Upper lobe of left lung (tissue), 6 donors: ENCODE measurements at places on chromosomes 11 and 22. TPM values are rescaled to one million over a fixed set of nuclear protein-coding genes. Genes with fewer than 3 reads are reported as not detected.

The GGTLC2 gene
- total RNA-seq = 3.3 TPM

The RBFOX2 gene
- total RNA-seq = 47.8 TPM

The OTOG gene
- total RNA-seq = not detected

The TCN1 gene
- not detected for total RNA-seq

The INPP5J gene
- 6.6 TPM for total RNA-seq

The TTC38 gene
- 38.7 TPM for total RNA-seq

- DNase-seq = no peak
- no peak overlapping the region for H3K4me3 ChIP-seq
- no peaks in the 10 kb centered on the region for H3K27me3 ChIP-seq
- H3K36me3 ChIP-seq = no peaks in the 10 kb centered on the region
Measured at GRCh38 chr11:11871991-11872401, 30.2 kb downstream of the USP47 start.

DNA sequence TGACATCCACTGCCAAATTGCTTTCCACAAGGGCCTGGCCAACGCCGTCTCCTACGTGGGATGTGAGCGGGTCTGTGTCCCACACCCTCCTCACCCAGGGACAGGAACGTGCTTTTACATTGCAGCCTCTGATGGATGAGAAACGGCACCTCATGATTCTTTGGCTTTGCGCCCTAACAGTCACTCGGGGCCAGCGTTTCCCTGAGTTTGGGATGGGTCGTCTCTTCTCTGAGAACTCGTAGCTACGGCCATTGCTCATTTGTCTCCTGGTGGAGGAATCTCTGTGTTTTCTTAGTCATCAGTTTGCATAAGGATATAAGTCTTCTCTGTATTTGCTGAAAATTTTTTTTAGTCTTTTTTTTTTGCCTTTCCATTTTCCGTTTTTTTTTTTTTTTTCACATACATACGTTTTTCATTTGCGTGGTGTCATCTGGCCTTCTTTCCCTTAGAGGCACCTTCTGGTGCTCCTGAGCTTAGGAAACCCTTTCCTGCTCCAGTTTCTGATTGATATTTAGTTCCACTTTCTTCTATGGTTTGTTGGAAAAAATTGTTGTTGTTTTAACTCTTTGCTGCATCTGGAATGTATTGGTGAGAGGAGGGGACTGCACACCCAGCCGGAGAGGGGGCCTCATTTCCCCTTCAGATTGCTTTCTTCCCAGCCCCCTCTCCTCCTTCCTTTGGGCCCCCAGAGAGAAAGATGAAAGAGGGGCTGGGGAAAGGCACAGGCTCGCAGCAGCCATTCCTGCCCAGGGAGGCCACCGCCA, 12.0 kb downstream of the TNNT3 start:
- H3K27me3 ChIP-seq = no peaks in the 10 kb centered on the region
- H3K4me3 ChIP-seq = no peak overlapping the region
- no peaks in the 10 kb centered on the region for H3K4me1 ChIP-seq
- H3K27ac ChIP-seq = no peak overlapping the region
- DNase-seq = no peak

DNA sequence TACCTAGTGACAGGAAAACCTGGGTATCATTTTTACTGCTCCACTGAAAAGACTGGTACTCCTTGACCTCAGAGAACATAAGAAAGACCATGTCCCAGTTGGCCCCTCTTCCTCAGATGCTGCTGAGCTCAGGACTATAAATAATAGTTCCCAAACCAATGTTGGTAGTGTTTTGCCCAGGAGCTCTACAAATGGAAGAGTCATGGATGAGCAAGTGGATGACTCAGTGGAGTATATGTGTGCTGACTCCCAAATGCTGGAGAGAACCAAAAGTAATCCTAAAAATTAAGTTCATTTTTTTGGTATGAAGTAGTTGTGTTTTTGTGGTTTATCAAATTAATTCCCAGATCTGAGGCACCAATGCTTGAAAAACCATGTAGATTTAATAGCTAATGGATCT, 482.0 kb downstream of the KCNA4 start:
- H3K36me3 ChIP-seq = no peaks in the 10 kb centered on the region
- DNase-seq = no peak
- H3K4me1 ChIP-seq = no peaks in the 10 kb centered on the region
- H3K27me3 ChIP-seq = no peaks in the 10 kb centered on the region

DNA sequence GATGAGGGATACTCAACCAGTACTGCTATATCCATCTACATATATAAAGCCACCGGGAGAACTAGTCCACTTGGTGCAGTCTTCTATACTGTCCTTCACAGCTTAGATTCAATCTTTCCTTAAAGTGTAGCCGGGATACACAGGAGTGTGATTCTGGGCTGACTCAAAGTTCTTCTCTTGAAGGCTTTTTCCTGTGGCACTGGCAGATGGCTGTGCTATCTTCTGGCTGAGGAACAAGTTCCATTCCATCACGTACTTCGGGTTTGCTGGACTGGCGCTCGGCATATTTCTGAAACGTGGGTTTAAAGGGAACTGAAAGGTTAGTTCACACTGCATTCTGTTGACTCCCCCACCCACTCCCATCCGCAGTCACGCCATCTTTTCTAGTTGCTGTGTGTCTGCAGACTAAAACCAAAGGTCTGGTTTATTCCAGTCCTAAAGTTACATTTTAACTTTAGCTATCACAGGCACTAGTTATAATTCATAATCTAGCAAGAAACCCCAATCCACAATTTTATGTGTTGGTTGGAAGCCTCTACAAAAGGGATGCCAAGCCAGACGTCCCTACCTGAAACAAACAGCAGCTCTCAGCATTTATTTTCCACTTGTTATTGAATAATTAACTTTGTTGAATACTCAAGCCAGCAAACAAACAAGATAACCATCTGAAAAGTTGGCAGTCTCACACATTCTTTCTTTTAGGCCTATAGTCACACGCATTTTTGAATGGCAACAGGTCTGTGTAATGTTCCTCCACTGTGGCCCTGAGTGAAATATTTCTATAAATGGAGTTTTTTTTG, 7.5 kb upstream of the C11orf65 start:
- H3K4me1 ChIP-seq = no peaks in the 10 kb centered on the region
- H3K27me3 ChIP-seq = no peaks in the 10 kb centered on the region
- no peak for DNase-seq
- no peak overlapping the region for H3K27ac ChIP-seq
- no peak overlapping the region for H3K4me3 ChIP-seq
- peaks cover 18% of the 10 kb centered on the region for H3K36me3 ChIP-seq

DNA sequence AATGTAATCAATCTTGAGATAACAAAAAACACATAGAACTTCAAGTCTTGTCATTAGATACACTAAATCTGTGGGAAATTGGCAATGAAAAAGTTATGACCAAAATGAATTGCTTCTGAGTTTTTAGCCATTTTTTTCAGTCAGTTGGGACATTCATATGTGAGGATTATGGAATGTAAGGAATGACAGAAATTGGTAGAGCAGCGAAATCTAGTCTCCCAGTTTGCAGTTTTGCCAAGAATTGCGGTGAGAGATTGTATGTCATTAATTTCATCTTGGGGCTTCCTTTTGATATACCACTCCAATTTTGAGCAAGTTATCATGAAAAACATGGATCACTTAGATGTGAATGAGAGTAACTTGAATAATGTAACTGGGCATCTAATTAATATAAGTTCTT, 49.9 kb downstream of the SIK2 start:
- H3K4me3 ChIP-seq = no peak overlapping the region
- H3K36me3 ChIP-seq = peaks cover 4% of the 10 kb centered on the region
- no peaks in the 10 kb centered on the region for H3K27me3 ChIP-seq
- H3K4me1 ChIP-seq = no peaks in the 10 kb centered on the region

DNA sequence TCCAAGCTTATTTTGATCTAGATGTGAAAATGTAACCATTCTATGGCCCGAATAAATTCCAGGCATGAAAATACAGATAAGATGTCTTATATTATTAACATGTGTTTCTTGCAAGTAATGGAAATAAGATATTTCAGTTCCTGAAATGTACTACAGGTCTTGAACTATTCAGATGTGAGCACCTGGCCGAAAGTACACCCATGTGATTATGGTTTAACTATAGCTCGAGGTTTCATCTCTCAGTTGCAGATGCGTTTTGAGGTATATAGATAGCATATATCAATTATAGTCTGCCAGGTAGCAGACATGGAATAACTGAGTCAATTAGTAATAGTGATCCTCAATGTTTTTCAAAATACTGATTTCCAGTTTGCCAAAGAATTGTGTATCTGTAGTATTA, 68.3 kb downstream of the DDIAS start:
- H3K27me3 ChIP-seq = no peaks in the 10 kb centered on the region
- no peak for DNase-seq
- H3K36me3 ChIP-seq = no peaks in the 10 kb centered on the region
- no peak overlapping the region for H3K27ac ChIP-seq
- H3K4me3 ChIP-seq = no peak overlapping the region

- DNase-seq = no peak
- no peak overlapping the region for H3K27ac ChIP-seq
- H3K27me3 ChIP-seq = no peaks in the 10 kb centered on the region
Measured at GRCh38 chr11:119344291-119345010, 2.1 kb downstream of the MFRP start.

GRCh38 chr11:17012712-17013547, 1.3 kb downstream of the PLEKHA7 start:
- H3K27me3 ChIP-seq = peaks cover 8% of the 10 kb centered on the region
- H3K4me3 ChIP-seq = peak overlapping the region; percentile 11
- DNase-seq = peak; percentile 84
- H3K4me1 ChIP-seq = peaks cover 6% of the 10 kb centered on the region
- H3K27ac ChIP-seq = peak overlapping the region; percentile 69

GRCh38 chr11:126281666-126282175, 1.2 kb upstream of the TIRAP start:
- H3K27me3 ChIP-seq = no peaks in the 10 kb centered on the region
- peaks cover 37% of the 10 kb centered on the region for H3K4me1 ChIP-seq
- peaks cover 11% of the 10 kb centered on the region for H3K36me3 ChIP-seq
- H3K4me3 ChIP-seq = peak overlapping the region; percentile 82
- H3K27ac ChIP-seq = peak overlapping the region; percentile 94

DNA sequence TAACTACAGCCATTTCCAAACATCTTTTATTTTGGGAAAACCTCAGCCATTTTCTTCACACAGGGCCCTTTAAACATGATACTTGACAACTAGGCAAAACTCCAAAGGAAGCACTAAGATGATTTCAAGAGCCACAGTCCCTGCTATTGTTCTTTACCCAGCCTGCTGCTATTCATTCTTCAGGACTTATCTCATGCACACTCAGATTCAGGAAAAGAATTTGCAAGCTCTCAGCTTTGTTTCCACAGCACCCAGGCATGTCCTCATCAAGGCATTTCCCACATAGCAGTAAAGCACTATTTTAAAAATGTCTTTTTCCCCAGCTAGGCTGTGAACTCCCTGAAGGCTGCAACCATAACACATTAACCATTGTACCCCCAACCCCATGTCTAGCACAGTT, 609.3 kb upstream of the CCDC90B start:
- H3K4me1 ChIP-seq = no peaks in the 10 kb centered on the region
- no peak for DNase-seq
- H3K27ac ChIP-seq = no peak overlapping the region
- no peaks in the 10 kb centered on the region for H3K36me3 ChIP-seq
- no peaks in the 10 kb centered on the region for H3K27me3 ChIP-seq

- no peak overlapping the region for H3K4me3 ChIP-seq
- no peaks in the 10 kb centered on the region for H3K27me3 ChIP-seq
- H3K4me1 ChIP-seq = no peaks in the 10 kb centered on the region
Measured at GRCh38 chr11:127191261-127191660, 190.7 kb upstream of the KIRREL3 start.

- H3K27me3 ChIP-seq = peaks cover 6% of the 10 kb centered on the region
- no peak overlapping the region for H3K4me3 ChIP-seq
- no peaks in the 10 kb centered on the region for H3K36me3 ChIP-seq
- no peak overlapping the region for H3K27ac ChIP-seq
- H3K4me1 ChIP-seq = peaks cover 6% of the 10 kb centered on the region
- no peak for DNase-seq
Measured at GRCh38 chr11:61484541-61484940, 24.0 kb upstream of the LRRC10B start.

DNA sequence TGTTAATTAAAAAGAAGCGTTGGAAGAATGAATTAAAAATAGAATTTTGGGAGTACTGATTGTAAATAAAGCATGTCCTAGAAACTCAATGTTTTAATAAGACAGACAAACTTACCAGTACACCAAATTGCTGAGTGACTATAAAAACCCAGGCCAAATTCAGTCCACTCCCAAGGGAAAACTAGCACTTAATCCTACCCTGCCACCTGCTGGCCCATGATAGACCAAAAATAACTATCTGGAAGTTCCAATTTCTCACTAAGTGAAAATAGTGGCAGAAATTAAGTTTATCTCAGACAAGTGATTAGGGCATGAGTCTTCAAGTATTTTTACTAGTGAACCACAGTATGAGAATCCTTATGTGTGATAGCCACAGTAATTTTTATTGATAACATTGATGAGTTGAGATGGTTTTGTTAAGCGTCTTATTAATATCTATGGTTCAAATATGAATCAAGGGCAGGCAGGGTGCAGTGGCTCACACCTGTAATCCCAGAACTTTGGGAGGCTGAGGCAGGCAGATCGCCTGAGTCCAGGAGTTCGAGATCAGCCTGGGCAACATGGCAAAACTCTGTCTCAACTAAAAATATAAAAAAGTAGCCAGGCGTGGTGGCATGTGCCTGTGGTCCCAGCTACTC, 9.8 kb upstream of the DDX10 start:
- no peak overlapping the region for H3K4me3 ChIP-seq
- H3K27ac ChIP-seq = no peak overlapping the region

- DNase-seq = no peak
- H3K27ac ChIP-seq = no peak overlapping the region
Measured at GRCh38 chr11:116272181-116272789, 500.5 kb downstream of the BUD13 start.

DNA sequence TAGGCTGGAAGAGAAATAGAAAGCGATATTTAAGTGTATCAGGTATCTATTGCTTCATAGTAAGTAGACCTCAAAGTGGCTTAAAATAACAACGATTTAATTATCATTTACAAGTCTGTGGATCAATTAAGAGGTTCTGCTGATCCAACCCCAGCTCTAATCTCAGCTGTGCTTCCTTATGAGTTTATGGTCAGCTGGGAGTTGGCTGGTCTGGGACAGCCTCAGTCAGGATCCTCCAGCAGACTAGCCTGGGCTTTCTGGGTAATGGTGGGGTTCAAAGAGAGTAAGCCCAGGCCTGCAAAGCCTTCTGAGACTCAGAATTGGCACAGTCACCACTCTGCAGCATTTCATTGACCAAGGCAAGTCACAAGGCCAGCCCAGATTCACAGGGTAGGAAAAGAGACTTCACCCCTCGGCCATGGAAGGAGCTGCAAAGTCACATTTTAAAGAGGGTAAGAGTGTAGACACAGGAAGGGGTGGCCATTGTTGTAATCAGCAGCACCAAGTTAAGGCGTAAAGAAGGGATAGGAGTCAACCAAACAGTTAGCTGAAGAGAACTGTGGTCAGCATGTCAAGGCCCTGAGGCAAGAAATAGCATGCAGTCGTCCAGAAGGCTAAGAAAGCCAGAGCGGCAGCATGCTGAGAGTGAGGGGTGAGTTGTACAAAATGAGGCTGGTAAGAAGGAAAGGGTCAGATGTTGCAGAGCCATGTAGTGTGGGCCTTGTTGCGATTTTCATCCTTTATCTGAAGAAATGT, 168.2 kb downstream of the ETS1 start:
- no peak overlapping the region for H3K27ac ChIP-seq
- no peaks in the 10 kb centered on the region for H3K36me3 ChIP-seq
- peaks cover 9% of the 10 kb centered on the region for H3K4me1 ChIP-seq
- DNase-seq = no peak
- no peak overlapping the region for H3K4me3 ChIP-seq
- H3K27me3 ChIP-seq = no peaks in the 10 kb centered on the region

GRCh38 chr11:114102993-114103896, 43.7 kb downstream of the ZBTB16 start:
- H3K4me1 ChIP-seq = peaks cover 59% of the 10 kb centered on the region
- H3K4me3 ChIP-seq = no peak overlapping the region
- H3K27ac ChIP-seq = peak overlapping the region; percentile 46
- H3K36me3 ChIP-seq = peaks cover 11% of the 10 kb centered on the region
- DNase-seq = peak; percentile 11
